ENCODE measurements at places on chromosomes 13 and 19.

GRCh38 chr19:46391296-46392251 is 21.8 kb downstream of the CCDC8 start:
- no peak for DNase-seq

DNA sequence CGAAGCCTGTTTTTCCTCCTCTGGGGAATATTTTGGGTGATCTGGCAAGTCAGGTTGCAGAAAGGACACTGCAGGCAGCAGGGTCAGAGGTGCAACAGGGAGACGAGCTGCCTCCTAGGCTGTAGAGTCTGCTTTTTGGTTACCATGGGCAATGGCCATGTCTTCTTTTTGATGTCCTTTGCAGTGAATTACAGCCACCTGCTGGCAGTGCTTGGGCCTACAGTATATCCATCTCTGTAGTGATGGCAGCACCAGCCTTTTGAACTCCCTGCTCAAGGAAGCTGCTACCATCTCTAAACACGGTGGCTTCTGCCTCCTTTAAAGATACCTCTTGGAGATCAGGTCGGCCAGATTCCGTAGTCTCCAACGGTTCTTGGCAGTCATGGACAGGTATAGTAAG is 73.9 kb downstream of the WTIP start:
- no peak for DNase-seq

DNA sequence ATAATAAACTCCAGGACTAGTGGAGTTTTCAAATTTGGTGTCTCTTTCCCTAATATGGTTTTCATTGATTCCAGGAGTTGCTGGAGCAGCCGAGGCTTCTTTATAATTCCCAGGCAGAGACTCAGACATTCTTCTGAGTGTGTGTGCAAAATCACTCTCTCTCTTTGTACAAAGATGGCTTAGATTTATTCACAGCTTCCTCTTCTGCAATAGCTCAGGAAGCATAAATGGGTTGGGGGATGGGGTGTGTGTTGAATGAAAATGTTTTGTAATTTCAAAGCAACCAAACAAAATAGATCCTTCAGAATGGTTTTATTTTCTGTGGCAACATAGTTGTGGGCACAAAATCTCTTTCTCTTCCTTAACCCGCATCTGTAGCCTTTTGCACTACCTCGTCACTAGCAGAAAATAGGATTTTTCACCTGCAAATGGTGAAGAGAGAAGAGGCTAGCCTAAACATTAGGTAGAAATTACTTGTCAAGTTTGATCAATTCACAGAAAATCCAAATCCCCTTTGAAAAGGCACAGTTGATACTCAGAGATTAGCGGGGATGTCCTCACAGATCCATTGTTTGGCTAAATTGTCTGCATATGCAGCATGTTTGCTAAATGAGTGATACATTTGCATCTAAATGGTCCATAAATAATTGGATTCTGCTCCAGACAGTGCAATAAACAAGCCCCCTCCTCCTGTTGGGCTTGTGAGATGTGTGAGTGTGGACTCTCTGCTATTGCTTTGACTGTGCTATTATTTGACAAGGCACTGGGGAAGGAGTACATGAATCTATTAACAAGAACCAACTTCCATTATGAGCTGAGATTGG is 66.7 kb downstream of the CBY2 start:
- DNase-seq: no peak

- peak; percentile 82 for DNase-seq
Observed at GRCh38 chr19:49677901-49678674, 1.0 kb downstream of the PRMT1 start.

DNA sequence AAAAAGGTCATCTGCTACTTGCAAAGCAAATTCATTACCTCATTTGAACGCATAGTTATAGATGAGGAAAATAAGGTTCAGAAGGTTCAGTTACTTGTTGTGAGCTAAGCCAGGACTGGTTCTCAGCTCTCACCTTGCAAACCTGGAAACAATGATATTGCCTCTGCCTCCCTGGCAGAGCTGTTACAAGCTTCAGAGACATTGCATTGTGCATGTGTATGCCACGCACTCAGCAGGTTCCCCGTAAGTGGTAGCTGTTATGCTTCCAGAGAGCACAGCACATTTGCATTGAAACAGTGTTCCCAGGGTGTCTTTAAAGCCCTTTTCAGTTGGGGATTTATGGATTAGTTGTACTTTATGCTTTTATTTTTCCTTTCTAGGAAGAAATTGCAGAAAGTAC is 80.6 kb downstream of the DGKH start:
- no peak for DNase-seq

GRCh38 chr19:10603084-10603872 is 16.2 kb upstream of the AP1M2 start:
- DNase-seq: peak; percentile 89

Measured in CD4-positive, alpha-beta T cell treated with Interleukin-6 for 4 hours (primary cell).